ENCODE measurements at places on chromosomes 16 and 17. TPM values are rescaled to one million over a fixed set of nuclear protein-coding genes. Genes with fewer than 3 reads are reported as not detected.
A peak's percentile ranks its signal among the peaks of the same experiment; 100 is the strongest.

- peak; percentile 81 for DNase-seq
Observed at GRCh38 chr16:54277845-54278703, 8.5 kb downstream of the IRX3 start.

DNA sequence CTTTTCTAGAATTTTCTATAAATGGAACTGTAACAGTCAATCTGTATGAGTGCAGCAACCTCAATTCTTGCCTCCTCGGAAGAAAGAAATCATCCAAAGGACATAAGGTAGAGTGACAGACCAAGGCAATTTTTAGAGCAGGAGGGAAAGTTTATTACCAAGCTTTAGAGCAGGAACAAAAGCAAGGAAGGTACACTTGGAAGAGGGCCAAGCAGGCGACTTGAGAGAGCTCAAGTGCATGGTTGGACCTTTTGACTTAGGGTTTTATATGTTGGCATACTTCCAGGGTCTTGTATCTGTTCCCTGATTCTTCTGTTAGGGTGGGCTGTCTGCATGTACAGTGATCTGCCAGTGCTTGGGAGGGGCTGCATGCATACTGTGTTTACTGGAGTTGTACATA lies 50.3 kb downstream of the SCNN1G start:
- no peak for DNase-seq

TBC1D26 gene
- not detected for total RNA-seq

GRCh38 chr16:50102051-50102746 lies 36.4 kb downstream of the HEATR3 start:
- no peak for DNase-seq

- DNase-seq, result peak; percentile 19
Observed at GRCh38 chr17:56913353-56913866, 439 bp downstream of the TRIM25 start.

GRCh38 chr17:57888311-57889216 lies 38.7 kb upstream of the MRPS23 start:
- no peak for DNase-seq

PRAC1 gene
- not detected for total RNA-seq

- DNase-seq, result no peak
Observed at GRCh38 chr16:73483076-73483791, 435.3 kb upstream of the ZFHX3 start.

DNA sequence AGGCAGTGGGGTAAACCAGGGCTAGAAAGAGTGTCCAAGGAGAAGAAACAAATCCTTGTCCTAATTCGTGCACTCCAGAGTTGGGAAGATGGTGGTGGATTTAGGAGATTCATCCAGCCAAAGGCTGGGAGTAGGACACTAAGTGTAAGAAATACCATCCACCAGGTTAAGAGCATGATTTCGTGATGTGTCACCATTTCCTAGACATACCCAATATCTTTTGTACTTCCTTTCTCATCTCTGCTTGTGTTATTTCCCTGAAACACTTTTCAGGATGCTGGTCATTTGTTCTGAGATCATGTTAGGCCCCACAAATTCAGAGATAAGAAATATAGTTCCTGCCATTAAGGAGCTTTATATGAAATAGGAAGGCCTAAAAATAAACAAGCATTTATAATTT lies 106.3 kb upstream of the HLF start:
- no peak for DNase-seq

IL34 gene
- 158 TPM for total RNA-seq

DNA sequence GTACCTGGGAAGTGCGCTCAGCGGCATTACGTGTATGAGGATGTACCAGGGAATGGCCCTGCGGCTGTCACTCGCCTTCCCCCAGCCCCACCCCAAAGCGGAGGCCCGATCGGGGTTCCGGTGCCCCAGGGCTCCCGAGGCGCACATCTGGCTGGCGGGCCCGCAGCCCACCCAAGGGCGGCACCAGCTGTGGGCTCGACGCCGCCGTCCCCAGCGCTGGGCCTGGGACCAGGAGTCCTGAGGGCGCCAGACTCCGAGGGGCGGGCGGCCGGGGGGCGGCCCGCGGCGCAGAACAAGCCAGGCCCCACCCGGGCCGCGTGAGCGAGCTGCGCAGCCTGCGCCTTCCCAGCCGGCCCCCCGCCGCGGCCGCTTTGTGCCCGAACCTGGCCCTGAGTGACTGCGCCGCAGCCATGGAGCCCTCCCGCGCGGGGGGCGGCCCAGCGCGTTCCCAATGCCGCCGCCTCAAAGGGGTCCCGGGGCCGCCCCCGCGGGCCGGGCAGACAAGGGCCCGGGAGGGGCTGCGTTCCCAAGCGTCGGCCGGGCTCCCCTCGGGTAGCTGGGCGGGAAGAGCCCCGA lies 17.4 kb downstream of the ZNF423 start:
- DNase-seq, result no peak

KRTAP3-1 gene
- 4.0 TPM for total RNA-seq

DNA sequence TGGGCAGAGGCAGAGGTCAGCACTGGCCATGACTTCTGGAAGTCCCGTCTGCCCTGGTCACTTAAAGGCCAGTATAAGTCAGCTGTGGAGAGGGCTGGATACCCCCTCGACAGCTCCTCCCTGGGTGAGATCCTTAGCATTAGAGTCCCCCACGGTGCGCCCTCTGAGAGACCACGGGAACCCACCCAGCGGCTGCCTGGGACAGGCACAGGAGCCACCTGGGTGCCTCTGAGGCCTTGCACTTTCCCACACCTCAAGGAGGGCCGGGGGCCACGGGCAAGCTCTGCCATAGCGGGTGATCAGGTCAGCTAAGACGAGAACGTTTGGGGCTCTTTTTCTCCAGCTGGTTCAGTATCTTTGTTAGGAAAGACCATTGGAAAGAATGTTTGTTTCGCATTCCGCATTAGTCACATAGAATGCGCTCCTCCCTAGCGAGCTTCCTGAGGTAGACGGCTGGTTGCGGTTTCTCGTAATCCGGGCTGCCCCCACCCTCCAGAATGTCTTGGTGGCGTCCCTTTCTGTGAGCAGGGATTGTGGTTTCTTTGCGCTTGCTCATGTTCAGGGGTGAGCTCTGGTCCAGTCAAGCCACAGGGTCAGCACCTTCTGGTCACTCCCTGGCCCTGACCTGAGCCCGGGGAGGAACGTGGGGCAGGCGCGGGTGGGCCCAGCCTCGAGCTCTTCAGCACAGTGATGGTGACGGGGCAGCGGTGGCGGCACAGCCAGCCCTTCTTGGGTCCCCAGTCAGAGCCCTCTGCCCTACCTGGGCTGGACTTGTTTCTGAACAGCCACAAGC lies 25.2 kb downstream of the NME3 start:
- peak; percentile 81 for DNase-seq

RPRML gene
- total RNA-seq, result 4.1 TPM

AOC3 gene
- total RNA-seq, result 11.2 TPM

GRCh38 chr17:1413281-1413791 lies 13.3 kb upstream of the YWHAE start:
- no peak for DNase-seq

DNA sequence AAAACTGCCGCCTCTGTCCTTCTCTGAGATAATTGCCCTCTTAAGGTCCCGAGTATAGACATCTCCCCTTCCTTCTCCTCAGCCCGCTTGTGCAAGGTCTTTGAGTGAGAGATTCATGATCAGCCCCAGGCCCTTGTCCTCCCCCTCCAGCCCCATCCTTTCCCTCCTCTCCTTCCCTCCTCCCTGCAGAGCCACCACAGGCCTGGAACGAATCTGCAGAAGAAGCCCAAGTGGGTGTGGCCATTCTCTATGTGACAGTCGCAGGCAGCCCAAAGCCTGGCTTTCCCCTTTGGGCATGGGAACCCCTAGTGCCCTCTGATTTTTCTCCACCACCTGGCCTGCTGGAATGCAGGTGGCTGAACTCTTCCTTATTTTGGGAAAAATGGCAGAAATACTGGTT lies 7.2 kb upstream of the NDRG4 start:
- no peak for DNase-seq

HIGD1B gene
- total RNA-seq, result not detected

- DNase-seq, result no peak
Observed at GRCh38 chr17:17626840-17627239, 35.3 kb upstream of the PEMT start.

Data from lower leg skin (tissue), 4 donors.